ENCODE measurements at places on chromosomes 6 and 20.

GRCh38 chr6:109006818-109007217 is 87.8 kb downstream of the SESN1 start:
- DNase-seq, result no peak

- no peak for DNase-seq
These were observed 95.8 kb downstream of the TMEM242 start for GRCh38 chr6:157227202-157228166.

DNA sequence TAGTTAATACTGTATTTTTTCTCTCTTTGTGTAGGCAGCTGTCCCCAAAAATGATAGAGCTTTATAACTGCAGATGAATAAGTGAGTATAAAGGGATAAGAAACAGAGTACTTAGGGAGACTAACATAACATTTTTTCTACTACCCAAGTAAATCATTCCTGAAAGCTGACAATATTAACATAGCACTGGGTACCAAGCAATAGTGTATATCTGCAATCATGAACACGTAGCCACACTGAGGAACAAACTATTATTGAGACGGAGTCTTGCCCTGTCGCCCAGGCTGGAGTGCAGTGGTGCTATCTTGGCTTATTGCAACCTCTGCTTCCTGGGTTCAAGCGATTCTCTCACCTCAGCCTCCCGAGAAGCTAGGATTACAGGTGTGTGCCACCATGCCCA is 105.9 kb downstream of the SESN1 start:
- no peak for DNase-seq

- no peak for DNase-seq
These were observed 39.1 kb upstream of the E2F3 start for GRCh38 chr6:20362623-20363022.

DNA sequence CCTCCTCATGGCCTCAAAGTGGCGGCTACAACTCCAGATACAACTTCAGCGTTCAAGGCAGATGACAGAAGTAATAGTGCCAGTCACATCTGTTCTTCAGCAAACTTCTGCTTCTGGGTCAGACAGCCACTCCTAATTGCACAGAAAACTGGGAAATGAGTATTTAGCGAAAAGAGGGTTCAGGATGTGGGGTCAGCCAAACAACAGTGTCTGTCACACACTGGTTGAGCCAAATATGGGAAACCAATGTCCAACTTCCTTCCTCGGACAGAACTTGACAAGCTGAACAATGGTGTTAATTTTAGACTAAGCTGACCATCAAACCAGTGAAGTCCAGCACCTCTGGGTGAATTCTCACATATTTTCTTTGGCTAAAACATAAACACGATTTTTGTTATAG is 22.1 kb downstream of the NUDT3 start:
- no peak for DNase-seq

- no peak for DNase-seq
These were observed 25.6 kb downstream of the MMP24 start for GRCh38 chr20:35252037-35252461.

DNA sequence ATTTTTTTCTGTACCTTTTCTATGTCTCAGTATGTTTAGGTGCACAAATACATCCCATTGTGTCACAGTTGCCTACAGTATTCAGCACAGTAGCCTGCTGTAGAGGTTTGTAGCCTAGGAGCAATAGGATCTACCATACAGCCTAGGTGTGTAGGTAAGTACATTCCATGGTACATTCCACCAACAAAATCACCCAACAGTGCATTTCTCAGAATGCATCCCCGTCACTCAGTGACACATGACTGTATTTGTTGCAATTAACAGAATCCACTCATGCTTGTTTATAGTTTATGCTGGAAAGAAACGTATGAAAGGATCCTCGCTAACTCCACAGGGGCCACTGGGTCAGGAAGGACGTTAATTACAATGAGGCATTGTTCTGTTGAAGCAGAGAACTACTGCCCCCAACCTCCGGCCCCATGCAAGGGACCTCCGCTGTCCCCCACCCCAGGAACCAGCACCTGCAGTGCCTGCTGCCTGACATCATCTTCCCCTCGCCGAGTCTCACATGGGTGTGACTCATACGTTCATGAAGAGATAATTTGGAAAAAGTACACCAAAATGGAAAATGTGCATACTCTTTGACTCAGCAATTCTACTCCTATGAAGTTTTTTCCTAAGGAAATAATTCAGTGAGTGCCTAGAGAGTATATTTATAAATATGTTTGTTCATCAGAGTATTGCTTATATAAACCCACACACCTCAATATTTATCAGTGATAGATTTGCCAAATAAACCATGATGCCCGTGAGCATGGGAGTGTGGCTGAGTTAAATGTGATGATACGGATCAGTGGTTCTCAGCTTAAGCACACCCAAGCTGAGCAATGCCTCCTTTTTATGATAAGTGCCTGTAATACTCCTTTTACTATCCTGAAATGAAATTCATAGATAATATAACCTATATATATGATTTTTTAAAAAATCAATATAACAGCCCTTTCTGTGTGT is 156.4 kb upstream of the ECI2 start:
- DNase-seq, result no peak

GRCh38 chr6:82861121-82861520 is 204.5 kb downstream of the UBE3D start:
- DNase-seq, result no peak

DNA sequence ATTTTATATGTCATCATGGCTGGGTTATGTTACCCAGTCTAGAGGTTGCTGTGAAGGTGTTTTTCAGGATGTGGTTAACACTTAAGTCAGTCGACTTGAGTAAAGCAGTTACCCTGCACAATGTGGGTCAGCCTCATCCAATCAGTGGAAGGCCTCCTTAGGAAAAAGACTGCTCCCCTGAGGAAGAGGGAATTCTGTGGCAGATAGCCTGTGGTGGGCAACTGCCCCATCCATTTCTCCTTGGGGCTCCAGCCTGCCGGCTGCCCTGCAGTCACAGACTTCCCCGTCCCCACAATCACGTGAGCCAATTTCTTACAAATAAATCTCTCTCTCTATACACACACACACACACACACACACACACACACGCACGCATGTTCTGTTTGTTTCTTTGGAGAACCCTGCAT is 34.5 kb upstream of the MPC1 start:
- DNase-seq, result peak; percentile 7

DNA sequence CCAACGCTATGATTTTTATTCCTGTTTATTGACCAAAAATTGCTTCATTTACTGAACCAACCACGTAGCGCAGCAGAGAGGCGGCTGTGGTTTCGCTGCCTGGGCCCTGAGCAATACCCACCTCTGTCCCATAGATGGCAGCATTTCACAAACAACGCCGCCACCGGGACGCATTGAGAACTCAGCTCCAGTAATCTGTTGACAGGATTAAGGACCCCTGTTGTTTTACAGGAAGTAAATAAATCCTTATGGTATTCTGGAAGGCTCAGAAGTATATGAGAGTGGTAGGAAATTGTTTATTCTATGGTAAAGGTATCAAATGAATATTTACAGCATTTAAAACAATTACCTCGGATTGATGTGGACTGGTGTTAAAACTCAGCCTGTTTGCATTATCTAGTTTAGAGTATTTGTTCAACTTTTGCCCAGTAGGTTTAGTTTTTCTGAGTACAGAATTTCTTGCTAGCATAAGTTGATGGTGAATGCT is 547.9 kb upstream of the SLC35B3 start:
- DNase-seq, result no peak
